ENCODE measurements at places on chromosomes 1 and 21.
A peak's percentile ranks its signal among the peaks of the same experiment; 100 is the strongest.

GRCh38 chr1:160625725-160626498, 20.9 kb downstream of the SLAMF1 start:
- peak; percentile 55 for DNase-seq

DNA sequence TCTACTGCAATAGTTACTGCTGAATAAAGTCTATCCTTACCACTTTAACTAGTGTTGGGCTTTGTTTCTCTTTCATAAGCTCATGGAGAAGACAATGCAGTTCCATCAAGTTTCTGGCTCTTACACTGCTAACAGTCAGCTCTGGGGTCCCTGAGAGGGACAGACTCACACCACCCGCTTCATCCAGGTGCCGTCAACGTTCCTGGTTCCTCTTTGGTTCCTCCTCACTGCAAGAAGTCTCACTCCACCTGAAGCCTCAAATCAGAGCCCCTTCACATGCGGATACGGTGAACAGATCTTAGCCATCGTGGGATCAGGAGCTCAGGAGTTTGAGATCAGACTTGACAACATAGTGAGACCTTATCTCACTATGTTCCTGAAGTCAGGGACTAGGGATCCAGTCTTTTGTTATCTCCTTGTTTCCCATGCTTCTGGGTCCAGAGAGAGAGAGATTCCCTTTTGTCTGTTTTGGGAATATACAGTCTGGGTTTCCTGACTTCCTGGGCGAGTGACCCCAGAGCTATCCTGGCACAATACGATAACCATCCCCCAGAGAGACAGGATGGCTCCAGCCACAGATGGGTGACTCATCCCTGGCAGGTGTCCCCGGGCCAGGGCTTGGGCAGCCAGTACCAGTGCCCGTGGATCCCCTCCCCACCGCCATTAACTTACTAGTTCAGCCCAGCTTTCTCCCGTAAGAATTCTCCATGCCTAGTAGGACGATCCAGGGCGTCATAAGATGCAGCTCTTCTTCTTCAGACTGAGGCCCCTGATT, 14.3 kb upstream of the PCP4 start:
- DNase-seq, result no peak

DNA sequence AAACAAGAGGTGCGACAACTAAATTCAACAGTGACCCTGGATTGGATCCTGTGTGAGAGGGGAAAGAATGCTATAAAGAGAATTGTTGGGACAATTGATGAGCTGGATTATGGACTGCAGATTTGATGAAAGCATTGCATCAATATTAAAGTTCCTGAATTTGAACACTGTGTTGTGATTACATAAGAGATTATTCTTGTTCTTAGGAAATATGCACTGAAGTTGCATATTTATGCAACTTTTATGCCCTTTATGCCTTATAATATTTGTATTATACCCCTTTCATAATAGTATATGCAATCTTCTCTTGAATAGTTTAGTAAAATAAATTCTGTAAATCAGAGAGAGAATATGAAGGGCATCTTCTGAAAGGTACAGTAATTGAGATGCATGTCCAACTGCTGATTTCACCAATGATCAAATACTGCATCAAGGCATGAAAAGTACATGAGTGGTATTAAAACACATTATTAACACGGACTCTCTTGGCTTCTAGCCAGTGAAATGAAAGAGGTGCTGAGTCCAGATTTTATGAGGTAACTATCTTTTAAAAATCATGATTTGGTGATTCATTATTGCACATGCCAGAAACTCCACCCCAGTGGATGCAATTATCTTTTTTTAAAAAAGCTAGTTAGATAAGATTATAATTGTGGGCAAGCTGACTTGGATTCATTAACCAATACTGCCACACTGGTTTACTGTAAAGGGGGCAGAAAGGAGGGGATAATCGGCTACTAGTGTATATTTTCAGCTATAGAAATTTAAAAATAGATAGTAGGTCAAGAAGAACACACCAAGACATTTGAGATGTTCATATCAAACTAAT, 19.9 kb upstream of the LPAR3 start:
- no peak for DNase-seq

- no peak for DNase-seq
Observed at GRCh38 chr1:201365251-201365650, 12.2 kb downstream of the TNNT2 start.

GRCh38 chr1:91099746-91100621, 78.1 kb upstream of the ZNF644 start:
- DNase-seq, result no peak

DNA sequence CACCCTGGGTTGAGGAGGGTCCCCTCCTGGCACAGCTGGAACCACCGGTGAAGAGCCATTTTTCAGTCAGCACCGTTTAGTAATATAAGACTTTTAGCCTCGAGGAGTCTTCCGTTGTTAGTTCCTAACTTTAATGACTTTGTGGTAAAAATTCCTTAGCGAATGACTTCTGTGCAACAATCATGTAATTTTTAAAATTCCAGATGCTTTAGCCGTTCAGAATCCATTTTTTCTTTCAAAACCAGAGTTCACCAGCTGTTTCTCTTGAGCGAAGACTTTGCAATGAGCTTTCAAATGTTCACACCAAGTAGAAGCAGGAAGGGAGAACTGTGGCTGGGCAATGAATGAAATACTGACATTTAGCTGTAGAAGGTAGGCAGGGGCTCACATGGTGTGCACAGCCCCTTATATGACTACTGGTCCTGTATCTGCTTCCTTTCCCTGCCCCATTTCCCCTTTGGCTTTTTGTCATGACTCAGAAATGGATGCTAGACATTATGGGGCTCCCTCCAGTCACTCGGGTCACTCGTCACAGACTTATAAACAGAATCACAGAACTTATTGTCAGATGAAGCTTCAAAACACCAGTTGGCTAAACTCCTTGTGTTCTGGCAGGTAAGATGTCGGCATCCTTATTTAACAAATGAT, 4.1 kb downstream of the DISC1 start:
- no peak for DNase-seq

GRCh38 chr1:151710187-151710840, 6.3 kb downstream of the CELF3 start:
- peak; percentile 25 for DNase-seq

DNA sequence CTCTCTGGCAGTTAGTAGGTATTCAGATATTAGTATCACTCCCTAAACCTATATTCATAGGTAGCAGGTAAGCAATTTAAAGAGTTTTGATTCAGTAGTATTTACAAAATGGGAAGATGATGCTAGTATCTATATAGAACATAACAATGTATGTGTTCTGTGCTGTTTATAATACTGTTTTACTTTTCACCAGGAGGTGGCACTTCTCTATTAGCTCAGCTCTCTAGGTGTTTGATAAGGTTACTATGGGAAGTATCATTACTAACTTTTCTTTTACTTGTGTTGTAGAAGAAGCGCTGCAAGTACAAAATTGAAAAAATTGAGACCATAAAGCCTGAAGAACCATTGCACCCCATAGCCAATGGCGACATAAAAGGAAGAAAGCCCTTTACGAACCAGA, 49.4 kb upstream of the FASLG start:
- DNase-seq, result no peak

- no peak for DNase-seq
Observed at GRCh38 chr1:2523891-2524609, 2.3 kb downstream of the PANK4 start.

- DNase-seq, result no peak
Observed at GRCh38 chr1:70140894-70141293, 64.5 kb downstream of the LRRC40 start.

DNA sequence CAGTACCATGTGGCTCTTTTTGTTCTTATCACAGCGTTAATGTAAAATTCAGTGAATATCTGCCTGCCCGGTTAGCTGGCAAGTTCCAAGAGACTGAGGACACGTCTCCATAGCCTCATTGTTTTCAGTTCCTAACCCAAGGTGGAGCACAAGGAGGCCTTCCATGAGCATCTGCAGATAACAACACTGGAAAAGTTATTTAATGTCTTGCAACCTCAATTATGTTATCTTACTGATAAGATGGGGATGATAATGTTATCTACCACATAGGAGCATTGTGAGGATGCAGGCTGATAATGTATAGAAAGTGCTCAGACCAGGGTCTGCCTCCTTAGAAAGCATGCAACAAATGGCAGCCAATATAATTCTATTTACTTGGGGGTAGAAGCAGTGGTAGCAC, 109.6 kb upstream of the DNAH14 start:
- DNase-seq, result no peak

DNA sequence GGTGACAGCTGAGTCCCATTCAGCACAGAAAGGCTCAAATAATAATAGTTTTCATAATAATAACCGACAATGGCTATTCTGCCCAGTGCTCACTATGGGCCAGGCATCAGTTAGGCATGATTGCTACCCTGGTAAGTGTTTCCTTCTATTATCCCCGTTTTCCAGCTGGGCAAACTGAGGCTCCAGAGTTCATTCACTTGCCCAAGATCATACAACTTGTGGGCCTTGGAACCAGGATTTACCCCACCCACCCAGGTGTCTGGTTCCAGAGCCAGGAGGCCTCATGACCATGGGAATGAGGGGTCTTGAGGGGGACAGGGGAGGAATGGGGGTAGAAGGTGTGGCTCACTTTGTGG, 518 bp downstream of the PLOD1 start:
- no peak for DNase-seq

- no peak for DNase-seq
Observed at GRCh38 chr1:101220906-101221305, 15.9 kb upstream of the S1PR1 start.

- DNase-seq, result no peak
Observed at GRCh38 chr1:225482421-225482950, 54.6 kb upstream of the LBR start.

- DNase-seq, result no peak
Observed at GRCh38 chr1:220315070-220315839, 43.0 kb upstream of the RAB3GAP2 start.

DNA sequence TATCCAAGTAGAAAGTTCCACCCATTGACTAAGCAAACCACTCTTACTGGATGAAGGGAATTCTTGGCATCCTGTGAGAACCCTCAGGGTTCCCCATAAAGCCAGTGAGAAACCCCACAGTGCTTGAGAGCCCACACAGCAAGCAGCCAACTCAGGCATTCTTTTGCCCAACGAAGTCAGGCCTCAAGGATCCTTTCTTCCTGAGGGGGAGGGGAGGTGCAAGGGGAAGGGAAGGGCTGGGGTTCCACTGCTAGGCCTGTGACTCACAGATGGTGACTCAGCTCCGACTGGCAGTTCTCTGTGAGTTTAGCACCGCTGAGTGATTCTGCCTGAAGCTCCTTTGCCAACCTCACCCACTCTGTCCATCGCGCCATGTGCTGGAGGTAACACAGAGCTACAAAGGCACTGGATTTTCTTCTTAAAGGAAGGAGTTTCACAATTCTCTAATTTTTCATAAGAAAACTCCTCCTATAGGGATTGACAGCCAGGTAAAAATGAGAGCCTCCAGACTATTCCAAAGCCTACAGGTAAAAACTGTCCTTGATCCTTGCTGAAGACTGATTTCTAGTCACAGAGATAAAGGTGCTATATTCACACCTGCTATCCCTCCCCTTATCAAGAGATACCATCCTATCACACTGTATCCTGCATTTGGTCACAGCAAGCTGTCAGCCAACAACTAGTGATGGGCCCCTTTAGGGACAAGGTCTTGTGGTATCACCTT, 4.8 kb downstream of the ENO1 start:
- peak; percentile 77 for DNase-seq

- DNase-seq, result no peak
Observed at GRCh38 chr1:6180268-6180706, at the start of gene CHD5. CHD5 (minus strand) TSS chr1:6180321; CDS start chr1:6180023, 298 bp downstream.

DNA sequence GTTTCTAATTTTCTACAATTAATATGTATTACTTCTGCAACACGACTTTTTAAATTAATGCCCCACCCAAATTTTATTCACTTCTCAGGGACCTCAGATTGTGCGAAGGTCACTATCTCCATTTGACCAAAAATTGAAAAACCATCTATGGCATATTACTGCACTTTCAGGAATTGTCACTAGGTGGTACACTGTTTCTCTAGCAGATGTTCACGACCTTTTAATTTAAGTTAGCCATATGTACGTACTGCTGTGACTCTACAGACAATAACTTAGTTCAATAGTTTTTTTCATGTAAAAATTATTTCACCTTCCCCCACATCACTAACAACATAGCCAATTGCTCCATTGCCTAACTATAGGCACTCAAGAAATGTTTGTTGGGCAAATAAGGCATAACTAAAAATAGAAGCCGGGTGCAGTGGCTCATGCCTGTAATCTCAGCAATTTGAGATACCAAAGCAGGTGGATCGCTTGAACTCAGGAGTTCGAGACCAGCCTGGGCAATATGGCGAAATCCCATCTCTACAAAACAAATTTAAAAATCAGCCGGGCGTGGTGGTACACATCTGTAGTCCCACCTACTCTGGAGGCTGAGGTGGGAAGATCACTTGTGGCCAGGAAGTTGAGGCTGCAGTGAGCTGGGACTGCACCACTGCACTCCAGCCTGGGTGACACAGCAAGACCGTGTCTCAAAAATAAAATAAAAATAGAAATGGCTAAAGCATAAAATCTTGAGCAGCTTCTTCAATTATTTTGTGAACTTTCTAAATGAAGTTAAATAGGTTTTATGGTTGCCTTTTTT, 75.7 kb upstream of the PKN2 start:
- no peak for DNase-seq

DNA sequence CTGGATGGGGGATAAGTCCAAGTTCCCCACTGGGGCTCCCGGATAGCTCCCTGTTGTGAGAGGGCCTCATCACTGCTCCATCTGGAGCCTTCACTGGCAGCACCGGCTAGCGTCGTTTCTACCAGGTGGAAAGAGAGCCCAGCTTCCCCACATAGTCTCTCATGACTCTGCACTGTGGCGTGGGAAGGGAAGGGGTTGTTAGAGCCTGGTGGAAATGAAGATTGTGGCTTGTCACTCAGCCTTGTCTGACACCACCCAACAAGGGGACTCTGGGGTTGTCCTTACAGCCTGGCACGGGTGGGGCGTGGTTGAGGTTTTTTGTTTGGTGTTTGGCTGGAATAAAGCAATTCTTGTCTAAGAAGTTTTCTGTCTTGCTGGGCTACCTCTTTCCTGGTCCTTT, 94.6 kb downstream of the ADARB1 start:
- no peak for DNase-seq

DNA sequence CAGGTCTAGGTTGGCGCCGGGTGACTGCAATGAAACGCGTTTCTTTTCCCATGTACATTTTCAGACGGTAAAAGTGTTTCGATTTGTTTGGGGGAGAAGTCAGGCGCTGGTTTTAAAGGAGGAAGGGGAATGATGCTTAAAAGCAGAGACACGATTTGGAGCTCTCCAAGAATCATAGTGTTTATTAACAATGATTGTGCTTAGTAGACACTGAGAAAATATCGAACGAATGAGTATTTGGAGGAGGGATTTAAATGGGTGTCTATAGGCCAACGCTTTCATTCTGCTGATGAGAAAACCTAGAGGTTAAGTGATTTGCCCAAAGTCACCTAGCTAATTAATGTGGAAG, 36.9 kb upstream of the JAK1 start:
- no peak for DNase-seq

Measured in stimulated activated CD4-positive, alpha-beta T cell treated with anti-CD3 and anti-CD28 coated beads, Interleukin-2, amount 100 ng/mL, for 48 hours (primary cell).